ENCODE measurements at places on chromosomes 4 and X.

- no peak for DNase-seq
Observed at GRCh38 chr4:2443061-2443730, 24.4 kb downstream of the CFAP99 start.

DNA sequence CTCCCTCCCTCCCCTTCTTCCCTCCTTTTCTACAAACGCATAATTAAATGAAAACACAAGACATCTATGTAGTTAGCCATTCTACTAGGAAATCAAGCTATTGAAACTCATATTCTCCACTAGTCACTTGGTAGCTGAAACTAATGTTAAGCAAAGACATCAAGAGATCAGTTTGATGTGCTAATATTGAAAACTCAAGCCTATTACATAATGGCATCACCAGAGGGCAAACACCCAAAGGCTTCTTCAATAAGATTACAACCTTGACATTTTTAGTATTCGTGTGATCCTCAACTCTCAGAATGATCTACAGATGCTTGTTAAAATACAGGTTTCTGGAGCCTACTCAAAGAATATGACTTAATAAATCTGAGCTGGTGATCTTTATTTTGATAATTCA is 6.2 kb upstream of the GUCY1A1 start:
- DNase-seq: no peak

GRCh38 chr4:171256223-171256622 is 557.0 kb upstream of the GALNTL6 start:
- no peak for DNase-seq

- no peak for DNase-seq
Observed at GRCh38 chrX:39653691-39654090, 444.1 kb downstream of the BCOR start.

DNA sequence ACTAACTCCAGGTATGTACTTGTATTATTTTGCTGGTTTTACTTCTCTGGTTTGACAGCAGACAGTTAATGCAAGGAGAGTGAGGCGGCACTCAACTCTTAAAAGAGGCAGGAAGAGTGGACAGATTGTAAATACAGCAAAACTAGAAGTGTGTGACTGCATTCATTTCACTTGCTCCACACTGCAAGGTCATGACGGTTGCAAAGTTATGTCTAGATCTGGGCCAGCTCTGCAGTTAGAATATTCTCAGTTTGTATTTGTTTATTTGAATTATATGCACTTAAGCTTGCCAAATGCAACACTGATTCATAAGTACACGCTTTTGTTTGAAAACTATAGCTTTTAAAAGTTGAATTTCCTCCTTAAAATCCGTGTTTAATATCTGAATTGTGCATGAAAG is 148.9 kb downstream of the STIM2 start:
- DNase-seq: no peak

- DNase-seq: no peak
Observed at GRCh38 chr4:101005659-101006058, 341.7 kb downstream of the PPP3CA start.

- no peak for DNase-seq
Observed at GRCh38 chr4:7647600-7648543, 213.1 kb upstream of the PSAPL1 start.

- no peak for DNase-seq
Observed at GRCh38 chr4:30768277-30768676, 48.1 kb downstream of the PCDH7 start.

DNA sequence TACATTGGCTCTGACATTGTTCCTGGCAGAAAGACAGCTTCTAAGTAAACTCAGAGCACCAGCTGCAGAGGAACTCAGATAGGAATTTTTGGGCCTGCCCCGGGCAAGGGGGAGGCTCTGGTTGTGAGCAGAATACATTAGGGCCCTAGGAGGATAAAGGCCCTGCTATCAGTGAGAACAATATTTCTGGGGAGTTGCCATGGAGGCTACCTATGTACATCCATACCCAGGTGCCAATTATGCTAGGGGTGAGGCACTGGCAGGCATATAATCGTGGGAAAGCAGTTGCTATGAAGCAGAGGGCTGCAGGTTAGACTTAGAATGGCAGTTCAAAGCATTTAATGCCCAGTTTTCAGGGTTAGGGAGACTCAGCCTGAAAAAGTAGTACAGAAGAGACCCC is 273.5 kb upstream of the EDA2R start:
- no peak for DNase-seq

- no peak for DNase-seq
Observed at GRCh38 chr4:1370321-1371124, 23.5 kb downstream of the UVSSA start.

DNA sequence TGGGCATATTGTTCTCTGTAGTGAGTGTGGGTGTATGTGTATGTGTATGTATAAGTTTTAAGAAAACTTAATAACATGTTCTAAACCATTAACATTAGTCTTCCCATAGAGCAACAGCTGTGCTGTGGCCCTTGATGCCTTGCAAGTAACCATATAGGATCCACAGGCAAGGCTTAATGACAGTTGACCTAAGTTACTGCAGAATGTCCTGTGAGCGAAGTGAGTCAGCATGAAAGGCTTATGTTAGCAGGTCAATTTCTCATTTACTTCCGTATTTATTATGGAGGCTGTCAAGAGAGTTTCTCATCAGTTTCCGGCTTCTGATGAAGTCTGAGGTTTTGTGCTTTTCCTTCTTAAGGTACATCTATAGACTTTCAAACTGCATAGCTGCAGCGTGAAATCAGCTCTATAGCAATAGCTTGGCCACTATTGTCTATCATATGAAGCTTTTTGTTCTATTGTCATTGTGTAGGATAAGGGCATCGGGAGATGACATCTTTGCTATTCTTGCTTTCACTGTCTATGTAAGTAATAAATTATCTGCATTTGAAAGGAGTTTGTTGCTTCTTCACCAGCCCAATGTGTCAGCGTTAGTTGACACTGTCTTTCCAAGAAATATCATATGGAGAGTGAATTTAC is 1153.4 kb upstream of the AGA start:
- DNase-seq: no peak

All from activated CD8-positive, alpha-beta T cell treated with anti-CD3 and anti-CD28 coated beads, Interleukin-2, amount 10 ng/mL, durations not matched to agents 7 days and 5 days (primary cell).